ENCODE measurements at places on chromosomes 1 and 21.

- no peak for DNase-seq
These were observed 220.7 kb downstream of the TOMM20 start for GRCh38 chr1:234907940-234908405.

- no peak for DNase-seq
These were observed 46.2 kb downstream of the DMRTB1 start for GRCh38 chr1:53505401-53505800.

- no peak for DNase-seq
These were observed 179.4 kb downstream of the TGFB2 start for GRCh38 chr1:218524526-218524925.

DNA sequence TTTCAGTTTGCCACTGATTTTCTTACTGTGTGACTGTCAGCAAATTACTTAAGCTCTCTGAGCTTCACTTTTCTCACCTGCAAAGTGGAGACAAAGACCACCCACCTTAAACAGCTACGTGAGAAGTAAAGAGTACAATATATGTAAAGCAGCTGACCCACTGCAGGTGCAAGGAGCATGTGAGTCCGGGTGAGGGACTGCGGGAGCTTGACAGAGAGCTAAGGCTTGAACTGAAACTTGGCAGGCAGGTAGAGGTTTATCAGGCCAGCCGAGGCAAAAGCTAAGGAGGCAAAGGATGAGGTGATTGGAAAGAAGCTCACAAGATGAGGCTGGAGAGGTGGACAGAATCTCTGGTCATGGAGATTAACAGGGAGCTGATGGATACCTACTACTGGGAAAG is 36.6 kb downstream of the NIBAN1 start:
- DNase-seq = no peak

- DNase-seq = no peak
These were observed 31.6 kb downstream of the MAPKAPK2 start for GRCh38 chr1:206716159-206716869.
